ENCODE measurements at places on chromosomes 7 and 10.
A peak's percentile ranks its signal among the peaks of the same experiment; 100 is the strongest.

GRCh38 chr7:148711191-148712102, 12.7 kb downstream of the CUL1 start:
- DNase-seq, result no peak

DNA sequence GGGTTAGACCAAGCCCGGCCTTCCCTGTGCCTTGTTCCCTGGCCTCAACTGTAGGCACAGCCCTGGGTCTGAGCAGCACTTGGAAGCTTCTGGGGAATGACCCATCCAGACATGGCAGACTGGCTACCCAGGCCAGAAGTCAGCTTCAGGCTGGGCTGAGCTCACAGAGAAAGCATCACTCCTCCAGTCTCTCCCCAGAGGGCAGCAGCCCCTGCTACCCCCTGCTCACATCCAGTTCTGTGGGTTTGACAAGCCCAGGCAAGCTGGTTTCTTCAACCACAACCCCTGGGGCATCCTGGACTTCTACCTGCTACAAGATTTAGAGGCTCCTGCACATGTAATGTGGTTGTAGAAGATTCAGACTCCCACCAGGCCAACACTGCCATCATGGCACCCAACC, 9.0 kb downstream of the C10orf71 start:
- DNase-seq, result no peak

GRCh38 chr10:117004227-117005025, 561 bp downstream of the SHTN1 start:
- DNase-seq, result peak; percentile 43

GRCh38 chr7:150845421-150845861, 6.9 kb upstream of the AOC1 start:
- no peak for DNase-seq

DNA sequence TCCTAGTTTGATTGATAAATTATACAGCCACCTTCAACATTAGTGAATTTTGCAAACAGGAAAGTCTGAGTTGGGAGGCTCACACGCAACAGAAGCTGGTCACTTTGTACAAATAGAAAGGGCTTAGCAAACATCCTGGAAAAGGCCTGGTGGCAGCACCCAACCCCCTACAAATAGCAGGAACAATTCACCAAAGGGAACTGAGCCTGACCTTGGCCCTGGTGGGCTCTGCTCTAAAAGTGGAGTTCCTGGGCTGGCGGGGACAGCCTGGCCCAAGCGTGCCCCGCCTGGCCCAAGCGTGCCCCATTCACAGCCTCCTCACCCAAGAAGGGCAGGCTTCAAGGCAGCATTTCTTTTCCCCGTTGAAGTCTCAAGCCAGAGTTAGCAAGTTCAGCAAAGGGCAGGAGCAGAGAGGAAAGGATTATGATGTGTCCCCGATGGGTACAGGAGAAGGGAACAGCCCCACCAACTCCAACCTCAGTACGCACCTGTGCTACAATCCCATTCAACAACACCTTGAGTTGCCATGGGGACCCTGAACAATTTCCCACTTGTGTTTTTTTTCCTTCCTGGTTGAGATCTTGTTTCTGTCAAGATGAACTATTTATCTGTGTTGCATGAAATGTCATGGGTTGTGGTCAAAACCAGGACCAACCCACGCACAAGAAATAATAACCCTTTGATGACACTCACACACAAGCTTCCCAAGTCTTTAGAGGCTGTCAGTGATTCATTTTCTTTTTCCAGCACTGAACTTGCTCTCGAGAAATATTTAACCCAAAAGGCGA, 43.4 kb downstream of the RGS10 start:
- DNase-seq, result no peak

- no peak for DNase-seq
These were observed 61.1 kb downstream of the PPP1R17 start for GRCh38 chr7:31748084-31748483.

DNA sequence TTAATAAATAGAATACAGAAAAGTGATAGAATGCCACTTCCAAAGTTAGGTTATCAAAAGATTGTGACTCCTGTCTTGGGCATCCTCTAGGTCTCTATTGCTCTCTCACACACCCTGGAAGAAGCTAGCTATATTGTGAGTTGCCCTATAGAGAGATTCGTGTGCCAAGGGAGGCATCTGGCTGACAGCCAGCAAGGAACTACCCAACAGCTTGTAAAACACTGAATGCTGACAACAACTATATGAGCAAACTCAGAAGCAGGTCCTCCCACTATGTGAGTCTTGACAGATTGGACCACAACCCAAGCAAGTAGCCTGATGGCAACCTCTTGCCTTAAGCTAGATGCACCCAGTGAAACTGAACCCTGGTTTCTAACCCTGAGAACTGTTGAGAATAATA, 55.7 kb upstream of the CDK14 start:
- no peak for DNase-seq

- DNase-seq, result no peak
These were observed 57.0 kb upstream of the DKK1 start for GRCh38 chr10:52256832-52257691.

DNA sequence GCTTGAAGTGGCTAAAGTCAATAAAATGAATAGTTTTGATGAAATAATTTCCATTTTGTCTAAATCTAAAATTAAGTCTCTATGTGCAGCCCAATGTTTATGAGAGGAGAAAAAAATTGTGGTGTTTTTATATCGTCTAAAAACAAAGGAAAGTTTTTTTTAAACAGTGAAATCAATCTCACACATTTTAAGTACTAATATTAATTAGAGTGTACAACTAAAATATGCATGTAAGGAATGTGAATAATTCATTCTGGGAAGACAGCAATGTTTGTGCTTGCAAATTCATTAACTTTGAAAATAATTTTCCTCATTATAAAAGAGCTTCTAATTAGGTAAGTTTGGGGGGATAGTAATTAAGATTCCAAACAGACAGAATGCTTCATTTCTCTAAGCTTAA, at the start of gene NPVF:
TSS of gene NPVF (minus strand) at position 101 of the 400 bp plus-strand sequence. CDS start at position 54, 47 bp downstream.
- no peak for DNase-seq

- peak; percentile 61 for DNase-seq
These were observed 3.0 kb downstream of the KMT2E start for GRCh38 chr7:105016709-105017656.

- no peak for DNase-seq
These were observed at the start of gene PRF1 for GRCh38 chr10:70602665-70603448. Gene PRF1 (minus strand): TSS chr10:70602741. CDS start chr10:70600902, 1,839 bp downstream.

DNA sequence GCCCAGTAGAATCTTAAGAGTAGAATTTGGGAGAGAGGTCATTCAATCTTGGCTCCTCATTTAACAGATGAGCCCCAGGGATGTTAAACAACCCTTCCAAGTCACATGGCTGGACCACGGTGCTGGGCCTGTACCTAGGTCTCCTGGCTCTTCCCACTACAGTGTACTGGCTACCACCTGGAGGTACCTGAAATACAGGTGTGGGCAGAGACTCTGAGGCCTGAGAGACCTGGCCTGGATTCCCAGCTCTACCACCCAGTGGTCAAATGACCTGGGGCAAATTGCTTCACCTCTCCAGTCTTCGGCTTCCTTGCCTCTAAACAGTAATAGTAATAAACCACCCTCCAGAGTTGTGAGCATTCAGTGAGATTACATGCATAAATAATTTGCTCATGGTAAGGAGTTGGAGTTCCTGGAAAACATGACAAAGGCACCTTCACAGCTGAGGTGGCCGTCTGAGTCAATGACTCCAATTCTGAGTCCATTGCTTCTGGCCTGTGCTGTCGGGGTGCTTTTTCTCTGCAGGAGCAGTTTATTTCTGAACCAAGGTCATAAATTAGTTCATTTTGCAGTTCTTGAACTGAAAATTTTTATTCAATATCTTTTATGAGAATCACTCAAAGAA, 2.7 kb downstream of the GOT1 start:
- DNase-seq, result no peak

- no peak for DNase-seq
These were observed 496.9 kb upstream of the CELF2 start for GRCh38 chr10:10520491-10521385.

GRCh38 chr10:83289373-83289772, 849.9 kb upstream of the GHITM start:
- DNase-seq, result no peak

DNA sequence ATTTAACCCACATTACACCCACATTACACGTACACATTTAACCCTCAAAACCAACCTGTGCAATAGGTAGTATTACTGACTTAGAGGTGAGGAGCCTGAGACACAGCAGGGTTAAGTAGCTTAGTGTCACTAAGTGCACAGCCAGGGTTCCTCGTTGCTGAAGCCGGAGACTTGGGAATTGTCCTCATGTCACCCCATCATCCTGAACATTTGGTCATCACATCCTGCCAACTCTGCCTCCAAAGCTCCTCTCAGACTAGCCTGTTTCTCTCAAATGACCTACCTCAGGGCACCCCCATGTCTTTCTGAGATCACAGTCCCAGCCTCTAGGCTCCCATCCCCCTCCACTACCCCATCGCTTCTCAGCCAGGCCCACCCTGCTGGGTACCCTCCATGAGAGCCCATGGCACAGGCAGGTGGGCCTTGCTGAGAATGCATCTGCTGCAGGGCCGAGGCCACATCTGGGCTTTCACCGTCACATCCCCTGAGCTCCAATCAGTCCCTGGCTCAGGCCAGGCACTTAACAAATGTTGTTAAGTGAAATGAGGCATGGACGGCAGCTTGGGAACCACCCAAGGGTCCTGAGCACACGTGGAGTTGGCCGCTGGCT, 21.1 kb upstream of the PCBD1 start:
- no peak for DNase-seq

GRCh38 chr10:29646238-29646902, 11.6 kb upstream of the SVIL start:
- peak; percentile 45 for DNase-seq

DNA sequence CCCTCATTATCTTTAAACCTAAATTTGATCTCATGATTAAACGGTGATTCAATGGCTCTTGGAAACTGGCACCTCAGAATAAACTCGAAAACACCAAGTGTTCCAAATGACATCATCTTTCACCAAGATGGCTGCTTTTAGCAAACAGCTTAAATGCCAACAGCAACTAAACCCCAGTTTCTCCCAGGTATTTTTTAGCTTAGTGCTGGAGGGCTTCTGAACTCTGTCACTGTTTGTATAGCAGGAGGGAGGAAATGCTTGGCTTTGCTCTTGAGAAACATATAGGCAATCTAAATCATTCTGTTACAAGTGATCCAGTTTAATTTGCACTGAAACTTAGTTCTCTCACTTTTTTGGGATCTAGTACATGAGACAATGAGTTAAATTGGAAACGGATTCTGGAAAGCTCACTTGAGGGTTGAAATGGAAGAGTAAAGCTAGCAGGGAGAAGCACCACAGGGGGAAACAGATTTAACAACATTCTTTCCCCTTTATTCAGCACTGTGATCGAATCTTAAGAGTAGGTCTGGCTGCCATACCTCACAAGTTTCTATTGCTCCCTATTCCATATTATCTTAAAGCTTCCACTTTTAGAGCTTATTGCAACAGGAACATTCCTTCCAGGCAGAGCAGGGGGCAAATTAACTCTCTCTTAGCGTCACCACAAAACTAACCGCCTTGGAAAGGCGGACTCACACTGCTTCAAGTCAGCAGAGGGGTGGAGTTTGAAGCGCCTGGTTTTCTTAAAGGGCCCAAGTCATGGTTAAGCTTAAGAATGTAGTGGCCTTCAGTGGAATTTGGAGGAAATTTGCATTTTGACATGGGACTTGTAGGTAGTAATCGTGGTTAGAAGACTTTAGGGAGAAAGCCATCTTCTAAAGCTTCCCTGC, 1.8 kb upstream of the CCDC6 start:
- DNase-seq, result peak; percentile 81

GRCh38 chr7:3094701-3095445, 51.2 kb upstream of the CARD11 start:
- no peak for DNase-seq

GRCh38 chr7:157273208-157274093, 63.4 kb upstream of the DNAJB6 start:
- DNase-seq, result peak; percentile 68

GRCh38 chr7:105112440-105113418, 98.7 kb downstream of the KMT2E start:
- no peak for DNase-seq

DNA sequence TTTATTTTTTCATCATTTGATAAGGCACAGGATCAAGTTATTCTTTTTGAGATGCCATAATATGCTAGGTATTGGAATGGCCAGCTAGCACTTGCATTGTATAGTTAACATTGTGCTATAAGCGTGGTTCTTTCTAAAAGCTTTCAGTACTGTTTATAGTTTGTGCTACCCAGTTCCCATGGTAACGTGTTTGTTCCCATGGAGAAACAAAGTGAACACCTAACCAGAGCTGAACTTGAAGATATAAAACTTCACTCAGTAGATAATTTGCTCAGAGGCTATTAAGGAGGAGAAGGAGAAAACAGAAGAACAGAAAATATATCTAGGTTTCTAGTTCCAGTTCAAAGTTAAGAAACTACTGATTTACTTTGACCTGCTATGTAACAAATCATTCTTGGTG, 23.6 kb upstream of the ITGB8 start:
- no peak for DNase-seq

DNA sequence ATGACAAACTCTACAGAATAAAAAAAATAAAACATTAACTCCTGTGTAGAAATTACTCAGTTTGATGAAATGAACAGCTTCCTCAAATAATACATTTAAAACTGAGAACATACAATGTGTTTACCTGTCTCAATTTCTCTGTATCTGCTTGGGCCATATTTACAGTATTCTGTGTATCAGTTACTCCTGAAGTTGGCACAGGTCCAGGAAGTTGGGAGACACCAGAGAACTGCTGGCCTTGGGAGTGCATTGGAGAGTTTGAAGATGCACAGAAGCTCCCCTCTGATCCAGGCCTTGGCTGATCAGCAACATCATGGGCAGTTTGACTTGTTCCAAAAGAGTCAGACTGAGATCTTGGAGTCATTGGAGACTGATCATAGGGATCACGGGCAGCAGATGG, 155.1 kb downstream of the GALNT11 start:
- DNase-seq, result no peak

GRCh38 chr10:97154162-97154561, 31.6 kb downstream of the SLIT1 start:
- DNase-seq, result no peak

DNA sequence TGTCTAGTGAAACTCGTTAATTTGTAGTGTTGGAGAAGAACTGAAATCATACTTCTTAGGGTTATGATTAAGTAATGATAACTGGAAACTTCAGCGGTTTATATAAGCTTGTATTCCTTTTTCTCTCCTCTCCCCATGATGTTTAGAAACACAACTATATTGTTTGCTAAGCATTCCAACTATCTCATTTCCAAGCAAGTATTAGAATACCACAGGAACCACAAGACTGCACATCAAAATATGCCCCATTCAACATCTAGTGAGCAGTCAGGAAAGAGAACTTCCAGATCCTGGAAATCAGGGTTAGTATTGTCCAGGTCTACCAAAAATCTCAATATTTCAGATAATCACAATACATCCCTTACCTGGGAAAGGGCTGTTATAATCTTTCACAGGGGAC, 187.6 kb downstream of the CFTR start:
- peak; percentile 2 for DNase-seq

- DNase-seq, result peak; percentile 97
These were observed 6.0 kb upstream of the DAGLB start for GRCh38 chr7:6453734-6454133.

- DNase-seq, result peak; percentile 70
These were observed 638.5 kb downstream of the PHTF2 start for GRCh38 chr7:78437118-78437517.

DNA sequence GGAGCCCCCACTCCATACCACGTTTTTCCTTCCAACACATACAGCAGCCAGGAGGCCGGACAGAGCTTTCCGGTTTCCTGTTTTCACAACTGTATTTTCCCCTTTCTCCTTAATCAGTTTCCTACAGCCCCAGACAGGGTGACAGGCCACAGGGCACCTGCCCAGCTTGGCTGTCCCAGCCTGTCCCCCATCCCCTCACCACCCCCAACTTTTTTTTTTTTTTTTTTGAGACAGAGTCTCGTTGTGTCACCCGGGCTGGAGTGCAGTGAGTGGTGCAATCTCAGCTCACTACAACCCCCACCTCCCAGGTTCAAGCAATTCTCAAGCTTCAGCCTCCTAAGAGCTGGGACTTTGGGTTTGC, 10.3 kb upstream of the HSPB1 start:
- DNase-seq, result no peak

Data from EL (cell line).